NCI-H1436 (cell line): ENCODE measurements at places on chromosomes 16 and 17.
A peak's percentile ranks its signal among the peaks of the same experiment; 100 is the strongest.

DNA sequence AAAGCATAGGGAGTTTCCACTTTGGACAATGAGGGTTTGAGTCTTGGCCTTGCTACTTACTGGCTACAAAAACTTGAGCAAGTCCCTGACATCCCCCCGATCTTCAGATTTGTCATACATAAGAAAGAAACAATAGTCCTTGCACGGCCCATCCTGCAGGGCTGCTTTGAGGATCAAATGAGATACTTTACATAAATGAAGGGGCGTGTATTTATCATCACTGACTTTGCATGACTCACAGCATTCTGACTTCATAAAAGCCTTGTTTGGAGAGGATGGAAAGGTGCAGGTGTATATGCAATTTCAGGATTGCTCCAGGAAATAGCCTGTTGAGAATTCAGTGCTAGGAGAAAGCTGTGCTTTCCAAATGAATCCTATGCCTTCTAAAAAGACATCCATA is 465.0 kb upstream of the MAF start:
- DNase-seq = no peak

DNA sequence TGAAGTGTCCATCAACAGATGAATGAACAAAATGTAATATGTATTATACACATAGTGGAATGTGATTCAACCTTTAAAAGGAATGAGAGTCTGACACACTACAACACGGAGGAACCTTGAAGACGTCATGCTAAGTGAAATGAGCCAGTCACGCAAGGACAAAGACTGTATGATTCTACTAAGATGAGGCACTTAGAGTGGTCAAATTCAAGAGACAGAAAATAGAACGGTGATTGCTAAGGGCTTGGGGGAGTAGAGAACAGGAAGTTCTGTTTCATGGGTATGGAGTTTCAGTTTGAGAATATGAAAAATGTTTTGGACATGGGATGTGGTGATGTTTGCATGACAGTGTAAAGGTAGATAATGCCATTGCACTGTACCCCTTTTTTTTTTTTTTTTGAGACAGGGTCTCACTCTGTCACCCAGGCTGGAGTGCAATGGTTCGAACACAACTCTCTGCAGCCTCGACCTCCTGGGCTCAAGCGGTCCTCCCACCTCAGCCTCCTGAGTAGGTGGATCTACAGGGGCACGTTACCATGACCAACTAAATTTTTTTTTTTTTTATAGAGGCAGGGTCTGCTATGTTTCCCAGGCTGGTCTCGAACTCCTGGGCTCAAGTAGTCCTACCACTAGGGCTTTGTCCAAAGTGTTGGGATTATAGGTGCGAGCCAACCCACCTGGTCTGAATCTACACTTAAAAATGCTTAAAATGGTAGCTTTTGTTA is 2.9 kb upstream of the CCDC102A start:
- DNase-seq = no peak

DNA sequence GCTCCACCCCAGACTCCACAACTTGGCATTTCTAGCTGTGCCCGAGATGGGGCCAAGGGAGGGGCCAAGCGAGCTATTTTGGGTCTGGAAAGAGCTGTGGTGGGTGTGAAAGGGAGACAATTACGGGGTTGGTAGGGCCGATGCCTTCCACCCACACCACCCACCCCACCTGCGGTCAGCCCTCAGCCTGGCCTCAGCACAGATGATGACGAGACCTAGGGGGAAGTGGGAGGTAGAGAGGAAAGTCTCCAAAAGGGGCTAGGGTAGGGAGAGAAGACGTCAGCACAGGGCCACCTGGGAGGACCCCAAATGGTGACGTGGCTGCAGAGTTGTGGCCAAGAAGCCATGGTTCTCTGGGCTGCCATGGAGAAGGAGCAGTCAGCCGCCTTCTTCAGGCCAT is 83.1 kb downstream of the SDK2 start:
- no peak for DNase-seq

- peak; percentile 50 for DNase-seq
Measured at GRCh38 chr16:67415872-67416793, at the start of gene ZDHHC1. Gene ZDHHC1, minus strand, starts transcription at chr16:67416477. Its CDS starts 8,702 bp downstream, at chr16:67407775.

DNA sequence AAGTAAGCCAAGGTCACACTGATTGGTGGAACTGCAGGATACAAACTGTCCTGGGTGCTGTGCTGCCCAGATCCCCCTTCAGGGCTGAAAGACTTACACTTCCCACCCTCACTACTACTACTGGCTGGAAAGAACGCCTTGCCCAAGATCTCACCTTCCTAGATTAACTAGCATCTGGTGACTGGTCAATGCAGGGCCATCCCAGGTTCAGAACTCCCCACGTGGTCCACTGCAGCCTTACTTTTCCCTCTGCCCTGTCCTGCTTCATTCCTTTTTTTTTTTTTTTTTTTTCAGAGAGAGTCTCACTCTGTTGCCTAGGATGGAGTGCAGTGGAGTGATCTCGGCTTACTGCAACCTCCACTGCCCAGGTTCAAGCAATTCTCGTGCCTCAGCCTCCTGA is 2.3 kb upstream of the PDZD9 start:
- DNase-seq = no peak

GRCh38 chr16:70695331-70696070 is 9.6 kb upstream of the MTSS2 start:
- DNase-seq = no peak

GRCh38 chr16:17302620-17303019 is 168.1 kb downstream of the XYLT1 start:
- DNase-seq = no peak

DNA sequence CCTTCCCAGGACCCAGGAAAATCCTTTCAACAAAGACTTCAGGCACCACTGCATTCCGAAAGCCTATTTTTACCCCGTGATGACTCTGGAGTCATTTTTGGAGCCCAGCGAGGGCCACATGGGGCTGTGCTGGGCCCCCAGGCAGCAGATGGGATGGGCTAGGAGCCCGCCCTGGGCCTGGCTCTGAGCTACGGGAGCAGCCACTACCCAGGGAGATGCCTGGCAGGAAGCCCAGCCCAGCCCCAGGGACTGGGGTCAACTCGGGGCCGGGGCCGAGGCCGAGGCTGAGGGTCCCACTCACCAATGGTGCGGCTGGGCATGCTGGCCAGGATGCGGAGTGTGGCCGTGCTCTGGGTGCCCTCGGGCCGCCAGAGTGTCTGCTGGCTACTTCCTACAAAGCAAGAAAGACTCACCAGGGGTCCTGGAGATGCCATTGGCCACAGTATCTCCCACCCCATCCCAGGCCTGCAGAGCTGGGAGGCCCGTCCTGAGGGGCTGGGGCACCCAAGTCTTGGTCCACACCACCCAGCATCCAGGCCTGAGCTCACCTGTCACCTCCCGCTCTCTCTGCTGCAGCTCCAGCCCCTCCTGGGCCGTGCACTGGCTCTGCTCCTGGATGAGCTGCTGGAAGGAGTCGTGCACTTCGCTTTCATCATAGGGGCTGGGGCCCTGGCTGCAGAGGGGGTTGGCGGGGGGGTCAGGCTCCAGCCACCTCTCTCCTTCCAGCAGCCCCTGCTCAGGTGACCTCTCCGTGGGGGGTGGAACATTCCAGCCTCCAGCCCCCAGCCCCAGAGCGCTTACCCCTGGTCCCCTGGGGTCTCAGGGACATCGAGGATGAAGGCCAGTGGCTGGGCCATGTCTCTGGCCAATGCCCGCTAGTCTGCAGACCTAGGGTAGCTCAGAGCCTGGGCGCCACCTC is 2.3 kb downstream of the TMC6 start:
- no peak for DNase-seq

DNA sequence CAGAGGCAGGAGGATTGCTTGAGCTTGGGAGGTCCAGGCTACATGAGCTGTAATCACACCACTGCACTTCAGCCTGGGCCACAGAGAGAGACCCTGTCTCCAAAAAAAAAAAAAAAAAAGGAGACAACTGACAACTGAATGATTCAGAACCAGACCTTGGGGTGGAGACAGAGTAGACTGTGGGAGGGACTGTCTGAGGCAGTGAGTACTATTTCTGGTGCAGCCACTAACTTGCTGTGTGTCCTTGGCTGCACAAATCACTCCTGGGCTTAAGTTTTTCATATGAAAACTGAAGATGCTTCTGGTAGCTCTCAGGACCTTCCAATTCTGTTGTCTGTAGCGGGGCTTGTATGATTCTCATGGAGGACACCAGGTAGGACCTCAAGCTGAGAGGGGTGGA is 5.8 kb downstream of the ASB16 start:
- no peak for DNase-seq

GRCh38 chr17:41663451-41664171 is 25.1 kb upstream of the EIF1 start:
- DNase-seq = no peak

DNA sequence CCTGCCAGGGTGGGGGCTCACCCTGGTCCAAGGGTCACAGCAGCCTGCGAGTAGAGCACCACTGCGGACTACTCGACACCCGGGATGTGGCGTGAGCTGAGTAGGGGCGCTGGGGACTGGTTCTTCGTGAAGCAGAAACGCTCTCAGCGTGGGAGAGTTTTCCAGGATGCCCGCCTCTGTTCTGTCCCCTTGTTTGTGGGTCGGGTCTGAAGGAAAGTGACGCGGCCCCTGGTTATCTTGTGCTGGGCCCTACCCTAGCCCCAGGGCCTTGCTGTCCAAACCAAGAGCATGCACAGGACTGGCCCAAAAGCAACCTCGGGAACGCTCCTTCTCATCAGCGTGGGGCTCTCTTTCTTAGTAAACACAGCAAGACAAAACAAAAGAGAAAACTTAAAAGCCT is 303.3 kb downstream of the IRF8 start:
- DNase-seq = no peak
